T-helper 22 cell (primary cell): ENCODE measurements at places on chromosomes 2 and 18.

GRCh38 chr2:19473350-19473749, 114.9 kb upstream of the OSR1 start:
- DNase-seq = no peak

DNA sequence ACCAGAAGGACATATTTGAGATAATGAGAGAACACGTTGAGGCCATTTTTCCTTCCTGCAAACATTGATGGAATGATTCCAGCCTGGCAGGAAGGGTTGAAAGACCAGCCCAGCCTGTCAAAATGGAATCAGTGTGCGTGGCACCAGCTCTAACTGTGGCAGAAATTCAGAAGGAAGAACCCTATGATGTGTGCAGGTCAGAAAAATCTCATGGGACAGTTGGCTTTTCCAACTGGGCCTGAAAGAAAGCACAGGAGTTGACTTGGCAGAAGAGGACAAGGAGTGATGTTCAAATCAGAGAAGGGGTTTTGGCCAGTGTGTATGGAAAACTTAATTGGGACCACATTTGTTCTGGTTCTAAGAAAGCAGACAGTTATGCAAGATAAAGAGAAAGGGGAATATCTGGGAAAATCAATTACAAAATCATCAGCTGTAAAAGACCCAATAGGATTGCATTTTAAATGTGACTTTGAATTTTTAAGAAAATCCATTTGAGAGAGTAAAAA, 192.8 kb upstream of the PID1 start:
- DNase-seq = no peak

DNA sequence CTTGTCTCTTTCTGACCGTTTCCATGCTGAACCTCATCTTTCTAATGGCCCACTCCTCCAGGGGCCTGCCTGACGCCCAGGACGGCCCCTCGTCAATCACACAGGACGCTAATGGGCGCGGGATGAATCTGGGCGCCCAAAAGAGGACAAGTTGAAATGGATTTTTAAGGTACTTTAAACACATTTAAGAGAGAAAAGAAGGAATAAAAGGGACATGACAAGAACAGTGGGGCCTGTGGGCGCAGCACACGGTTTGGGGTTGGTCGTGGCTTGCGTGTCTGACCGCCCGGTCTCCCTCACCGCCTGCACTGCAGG, 607 bp upstream of the UBE2F start:
- no peak for DNase-seq

DNA sequence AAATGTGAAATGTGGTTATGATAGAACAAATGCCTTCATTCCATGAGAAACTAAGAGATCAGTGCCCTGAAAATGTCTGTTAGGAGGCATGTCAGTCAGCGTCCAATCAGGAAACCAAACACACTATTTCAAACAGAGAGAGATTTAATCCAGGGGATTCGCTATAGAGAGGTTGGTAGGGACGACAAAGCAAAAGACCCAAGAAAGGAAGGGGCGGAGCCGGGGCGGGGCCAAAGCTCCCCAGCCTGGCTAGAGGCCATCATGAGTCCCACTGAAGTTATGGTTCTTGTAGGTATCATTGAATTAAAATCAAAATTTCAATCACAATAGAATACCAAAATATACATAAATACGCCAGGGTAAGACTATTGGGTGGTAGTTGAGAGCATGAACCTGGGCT, 32.9 kb upstream of the RNF149 start:
- no peak for DNase-seq

DNA sequence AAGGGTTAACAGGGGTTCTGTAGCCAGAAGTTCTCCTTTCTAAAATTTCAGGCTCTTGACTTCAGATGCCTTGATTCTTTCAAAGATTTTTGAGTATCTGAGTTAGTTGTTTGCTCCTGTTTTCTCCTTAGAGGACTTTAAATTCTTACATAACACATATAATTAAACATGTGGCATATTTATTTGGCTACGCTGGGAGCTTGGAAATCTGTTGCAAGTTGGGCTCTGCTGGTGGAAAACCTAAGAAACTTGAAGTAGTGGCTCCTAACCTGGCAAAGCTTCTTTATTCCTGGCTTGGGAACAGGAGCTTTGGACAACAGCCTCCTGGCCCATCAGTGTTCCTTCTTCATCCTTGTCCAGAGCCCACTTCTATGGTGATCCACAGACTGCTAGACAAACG, 72.6 kb downstream of the VIT start:
- DNase-seq = no peak

DNA sequence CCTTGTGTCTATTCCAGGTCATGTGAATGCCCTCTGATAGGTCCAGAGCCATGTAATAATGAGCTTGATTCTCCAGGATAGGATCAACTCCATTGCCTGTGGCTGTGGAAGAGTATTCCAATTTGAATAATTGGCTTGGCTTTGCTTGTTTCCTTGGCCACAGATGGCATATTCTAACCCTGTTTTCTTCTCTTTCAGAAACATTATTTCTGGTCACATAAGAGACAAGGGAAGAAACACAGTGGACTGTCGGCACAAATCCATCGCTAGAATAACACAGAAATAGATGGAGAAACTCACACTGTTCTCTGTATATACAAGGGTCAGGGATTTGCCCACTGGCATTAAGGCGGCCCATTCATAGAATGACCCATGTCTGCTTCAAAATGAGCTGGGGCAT, 278.4 kb upstream of the CCDC68 start:
- no peak for DNase-seq

- no peak for DNase-seq
Measured at GRCh38 chr2:13508671-13509070, 791.9 kb downstream of the TRIB2 start.

GRCh38 chr2:205772983-205773382, 90.7 kb downstream of the NRP2 start:
- DNase-seq = no peak

- DNase-seq = no peak
Measured at GRCh38 chr18:36899289-36899688, 70.4 kb downstream of the KIAA1328 start.

DNA sequence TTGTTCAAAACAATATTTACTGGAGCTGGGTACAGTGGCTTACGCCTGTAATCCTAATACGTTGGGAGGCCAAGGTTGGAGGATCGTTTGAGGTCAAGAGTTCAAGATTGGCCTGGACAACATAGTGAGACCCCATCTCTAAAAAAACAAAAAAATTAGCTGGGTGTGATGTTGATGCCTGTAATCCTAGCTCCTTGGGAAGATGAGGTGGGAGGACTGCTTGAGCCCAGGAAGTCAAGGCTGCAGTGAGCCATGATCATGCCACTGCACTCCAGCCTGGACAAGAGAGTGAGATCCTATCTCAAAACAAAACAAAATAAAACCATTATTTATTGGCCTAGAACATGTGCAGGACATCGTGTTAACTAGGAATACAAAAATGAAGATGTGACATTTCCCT, 77.5 kb downstream of the COLEC12 start:
- no peak for DNase-seq

DNA sequence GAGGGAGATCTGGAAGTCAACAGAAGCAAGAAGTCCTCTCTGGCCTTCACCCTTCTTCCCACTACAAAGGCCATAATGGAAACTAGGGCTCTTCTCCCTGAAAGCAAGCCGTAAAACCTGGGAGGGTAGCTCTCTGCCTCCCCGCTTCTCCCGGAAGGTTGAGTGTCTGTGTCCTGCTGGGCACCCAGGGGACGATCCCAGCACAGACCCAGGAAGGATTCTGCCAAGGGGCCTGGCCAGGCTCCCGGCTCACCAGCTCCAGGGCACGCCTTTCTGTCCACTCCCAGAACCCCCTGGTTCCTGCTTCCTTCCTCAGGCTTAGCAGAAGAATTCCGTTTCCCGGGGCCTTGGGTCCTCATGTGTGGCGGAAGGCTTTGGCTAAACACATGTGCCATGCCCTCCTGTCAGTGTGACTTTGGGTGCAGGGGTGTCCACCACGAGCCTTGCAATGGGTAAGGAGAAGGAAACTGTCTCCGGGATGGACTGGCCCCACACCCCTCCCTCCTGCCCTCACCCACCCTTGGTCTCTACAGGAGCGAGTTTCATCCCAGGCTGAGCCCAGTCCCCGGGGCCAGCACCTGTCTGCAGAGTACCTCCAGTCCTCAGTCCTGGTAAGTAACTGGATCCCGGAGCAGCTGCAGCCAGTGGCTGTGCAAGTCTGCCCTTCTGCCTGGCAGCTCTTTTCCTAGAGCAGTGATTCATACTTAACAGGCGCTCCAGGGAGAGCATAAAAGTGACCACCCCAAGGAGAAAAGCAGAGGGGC, 135.8 kb downstream of the TPO start:
- DNase-seq = no peak

- DNase-seq = no peak
Measured at GRCh38 chr2:75539955-75540716, 20.6 kb downstream of the EVA1A start.

- no peak for DNase-seq
Measured at GRCh38 chr2:27681841-27682240, 18.2 kb downstream of the SLC4A1AP start.

DNA sequence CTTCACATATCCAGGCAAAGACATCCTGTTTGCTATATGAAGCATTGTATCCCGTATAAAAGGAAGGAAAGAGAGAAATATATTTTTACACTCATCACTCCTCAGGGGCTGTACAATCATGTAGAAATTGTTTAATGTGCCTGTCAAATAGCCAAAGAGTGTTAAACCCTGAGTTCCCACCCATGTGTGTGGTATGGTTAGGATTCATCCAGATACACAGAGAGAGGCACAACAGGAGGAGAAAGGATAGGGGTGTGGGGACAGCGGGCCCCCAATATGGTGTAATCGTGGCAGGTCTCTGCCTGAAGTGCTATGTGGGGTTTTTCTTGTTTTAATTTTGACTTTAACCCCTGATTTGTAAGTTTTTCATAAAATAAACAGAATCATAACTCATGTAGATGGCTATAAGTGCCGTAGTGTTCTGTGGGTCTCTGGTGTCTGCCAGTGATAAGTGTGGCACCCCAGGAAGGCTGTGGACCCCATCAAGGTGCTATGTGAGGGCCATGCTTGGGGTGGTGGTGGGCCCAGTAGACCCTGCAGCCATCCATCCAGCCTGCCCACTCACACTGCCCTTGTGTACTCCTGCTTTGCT, 10.2 kb upstream of the IL18R1 start:
- DNase-seq = no peak

DNA sequence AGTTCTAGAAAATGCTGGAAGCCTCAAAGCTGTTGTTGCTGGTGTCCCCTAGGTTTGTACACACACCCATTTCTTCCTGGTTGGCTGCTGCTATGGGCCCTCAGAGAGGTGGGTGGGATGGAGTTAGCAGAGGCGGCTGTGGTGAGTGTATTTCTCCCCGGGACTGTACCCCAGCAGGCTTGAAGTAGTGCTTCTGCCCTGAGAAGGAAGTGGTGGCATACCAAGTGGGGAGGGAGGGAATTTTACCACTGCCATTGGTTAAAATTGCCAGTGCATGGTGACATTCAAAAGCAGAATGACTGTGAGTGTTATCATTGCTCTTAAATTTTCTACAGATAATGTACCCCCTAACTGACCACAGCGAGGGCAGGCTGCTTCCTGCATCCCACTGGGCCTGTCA, 125.6 kb upstream of the CAPN13 start:
- no peak for DNase-seq

- no peak for DNase-seq
Measured at GRCh38 chr2:106356291-106356690, 111.9 kb downstream of the RGPD3 start.

- DNase-seq = no peak
Measured at GRCh38 chr2:201139836-201140604, 24.1 kb downstream of the CFLAR start.

DNA sequence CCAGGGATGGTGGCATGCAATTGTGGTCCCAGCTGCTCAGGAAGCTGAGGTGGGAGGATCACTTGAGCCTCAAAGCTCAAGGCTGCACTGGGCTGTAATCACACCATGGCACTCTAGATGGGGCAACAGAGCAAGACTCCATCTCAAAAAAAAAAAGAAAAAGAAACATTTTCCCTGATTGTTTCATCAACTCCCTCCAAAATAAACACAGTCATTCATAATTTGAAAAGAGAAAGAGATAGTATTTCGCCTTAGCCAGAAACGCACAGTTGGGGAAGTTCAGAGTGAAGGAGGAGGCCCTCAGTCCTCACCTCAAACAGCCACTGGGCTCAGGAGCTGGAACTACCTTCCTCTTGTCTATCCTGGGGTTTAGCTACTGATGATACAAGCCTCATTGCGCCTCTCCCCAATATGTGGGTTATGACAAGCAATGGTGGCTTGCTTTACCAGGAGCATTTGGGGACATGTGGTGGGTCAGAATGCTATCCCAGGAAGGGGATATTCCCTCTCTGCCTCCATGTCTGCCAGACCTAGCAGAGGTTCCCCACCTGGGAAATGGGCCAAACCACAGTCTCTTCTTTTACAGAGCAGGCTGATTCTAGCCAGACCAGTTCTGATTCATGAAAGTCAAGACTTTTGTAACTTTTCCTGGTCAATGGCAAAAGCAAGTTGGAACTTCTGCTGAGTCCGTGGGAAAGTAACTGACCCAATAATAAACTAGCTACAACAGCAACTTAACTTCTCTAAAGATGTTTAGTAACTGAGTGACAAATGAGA, 22.2 kb upstream of the TMEM87B start:
- no peak for DNase-seq

- no peak for DNase-seq
Measured at GRCh38 chr2:184735611-184736010, 137.3 kb downstream of the ZNF804A start.

DNA sequence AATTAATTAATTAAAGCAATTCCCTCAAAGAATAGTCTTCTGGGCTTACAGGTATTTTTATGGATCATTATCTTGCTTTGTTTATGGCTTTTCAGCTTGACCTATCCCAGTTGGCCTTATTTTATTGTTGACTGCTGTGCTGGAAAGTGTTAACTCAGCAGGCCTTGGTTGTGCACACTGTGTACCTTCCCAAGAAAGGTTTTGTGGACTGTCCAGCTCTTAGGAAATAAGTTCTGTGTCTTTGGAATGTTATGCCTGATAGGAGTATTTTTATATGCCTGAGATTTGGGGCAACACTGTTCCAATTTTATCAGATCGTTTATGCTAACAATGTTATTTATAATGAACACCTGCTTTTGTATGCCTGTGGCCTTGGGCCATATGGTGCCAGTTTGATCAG, 671.9 kb upstream of the ZNF804A start:
- DNase-seq = no peak

- DNase-seq = no peak
Measured at GRCh38 chr2:212330263-212330662, 208.3 kb downstream of the ERBB4 start.

GRCh38 chr2:59774821-59775433, 778.5 kb downstream of the BCL11A start:
- DNase-seq = no peak

DNA sequence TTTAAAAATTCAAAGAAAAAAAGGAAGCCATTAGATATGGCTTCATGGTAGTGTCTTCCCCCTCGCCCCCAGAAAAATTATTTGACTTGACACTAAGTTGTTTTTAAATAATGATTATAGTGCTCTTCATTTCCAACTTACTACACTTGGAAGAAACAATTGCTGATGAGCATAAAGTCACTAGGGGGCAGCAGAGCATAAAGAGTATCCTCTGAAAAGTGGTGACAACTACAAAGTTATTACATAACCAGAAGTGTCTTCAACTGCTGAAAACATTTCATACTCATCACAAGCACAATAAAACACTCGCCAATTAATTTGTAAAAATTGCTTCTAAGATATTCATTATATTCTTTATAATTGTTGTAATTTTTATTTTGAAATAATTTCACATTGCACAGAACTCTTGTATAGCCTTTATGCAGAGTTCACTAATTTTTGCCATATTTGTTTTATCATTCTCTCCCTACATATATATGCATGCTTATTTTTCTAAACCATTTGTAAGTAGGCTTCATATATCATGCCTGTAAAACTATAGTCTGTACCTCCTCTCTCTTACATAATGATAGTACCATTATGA, 54.9 kb downstream of the EXOC6B start:
- peak; percentile 13 for DNase-seq

GRCh38 chr2:221521233-221521845, 50.8 kb downstream of the EPHA4 start:
- DNase-seq = no peak
